ENCODE measurements at places on chromosomes 6 and 20. TPM values are rescaled to one million over a fixed set of nuclear protein-coding genes. Genes with fewer than 3 reads are reported as not detected.
A peak's percentile ranks its signal among the peaks of the same experiment; 100 is the strongest.

FAM110A gene
- total RNA-seq, result 25.7 TPM

TMEM74B gene
- 1.3 TPM for total RNA-seq

ELOVL5 gene
- total RNA-seq, result 89.3 TPM

- DNase-seq, result peak; percentile 93
- H3K4me1 ChIP-seq, result peaks cover 34% of the 10 kb centered on the region
- H3K36me3 ChIP-seq, result no peaks in the 10 kb centered on the region
- H3K27me3 ChIP-seq, result no peaks in the 10 kb centered on the region
- H3K27ac ChIP-seq, result peak overlapping the region; percentile 97
These were observed 713 bp upstream of the ELMO2 start for GRCh38 chr20:46406986-46407670.

GRCh38 chr6:92647630-92648029, 771.7 kb downstream of the EPHA7 start:
- no peak overlapping the region for H3K4me3 ChIP-seq
- no peaks in the 10 kb centered on the region for H3K36me3 ChIP-seq
- no peak for DNase-seq
- no peaks in the 10 kb centered on the region for H3K4me1 ChIP-seq
- H3K27ac ChIP-seq, result no peak overlapping the region

Data from spleen (tissue), 13 donors.